ENCODE measurements at places on chromosomes 16 and 17.

DNA sequence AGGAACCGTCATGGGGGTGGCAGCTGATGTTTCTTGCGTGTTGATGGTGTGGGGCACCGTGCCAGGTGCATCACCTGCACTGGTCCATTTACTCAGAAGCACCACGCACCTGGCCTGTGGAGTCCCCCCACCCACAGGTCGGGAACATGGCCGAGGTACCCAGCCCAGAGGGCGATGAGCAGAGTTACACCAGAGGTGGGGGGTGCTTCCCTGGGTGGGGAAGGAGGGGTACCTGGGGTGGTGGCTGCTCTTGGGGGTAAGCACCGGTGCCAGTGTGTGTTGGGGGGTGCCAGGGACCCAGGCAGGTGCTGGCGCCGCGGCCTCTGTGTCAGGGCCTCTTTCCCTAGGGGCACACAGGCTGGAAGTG lies 5.0 kb upstream of the ZNF750 start:
- DNase-seq: no peak

DNA sequence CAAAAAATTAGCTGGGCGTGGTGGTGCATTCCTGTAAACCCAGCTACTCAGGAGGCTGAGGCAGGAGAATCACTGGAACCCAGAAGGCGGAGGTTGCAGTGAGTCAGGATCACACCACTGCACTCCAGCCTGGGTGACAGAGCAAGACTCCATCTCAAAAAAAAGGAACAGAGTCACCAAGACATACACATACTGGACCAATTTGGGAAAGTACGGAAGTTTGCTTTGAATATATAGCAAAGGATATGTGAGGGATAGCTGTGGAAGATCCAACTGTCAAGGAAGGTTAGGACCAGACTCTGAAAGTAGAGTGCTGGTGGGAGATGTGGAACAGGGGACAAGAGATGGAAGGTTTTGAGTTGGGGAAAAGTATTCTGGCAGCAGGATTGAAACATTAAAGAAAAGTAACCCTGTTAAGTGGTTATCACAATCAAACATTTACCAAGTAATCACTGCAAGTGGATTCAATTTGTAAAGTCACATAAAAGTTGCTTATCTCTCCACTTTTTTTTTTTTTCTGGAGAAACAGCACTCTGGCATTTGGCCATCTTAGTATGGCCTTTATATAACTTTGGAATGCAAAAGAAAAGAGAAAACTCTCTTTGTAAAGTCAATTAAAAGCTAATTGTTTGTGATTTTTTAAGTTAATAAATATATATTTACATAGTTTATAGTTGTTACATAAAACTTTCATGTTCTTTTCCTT lies 259.4 kb upstream of the TBX2 start:
- DNase-seq: no peak

- DNase-seq: no peak
These were observed 9.6 kb downstream of the MT1X start for GRCh38 chr16:56691885-56692284.

DNA sequence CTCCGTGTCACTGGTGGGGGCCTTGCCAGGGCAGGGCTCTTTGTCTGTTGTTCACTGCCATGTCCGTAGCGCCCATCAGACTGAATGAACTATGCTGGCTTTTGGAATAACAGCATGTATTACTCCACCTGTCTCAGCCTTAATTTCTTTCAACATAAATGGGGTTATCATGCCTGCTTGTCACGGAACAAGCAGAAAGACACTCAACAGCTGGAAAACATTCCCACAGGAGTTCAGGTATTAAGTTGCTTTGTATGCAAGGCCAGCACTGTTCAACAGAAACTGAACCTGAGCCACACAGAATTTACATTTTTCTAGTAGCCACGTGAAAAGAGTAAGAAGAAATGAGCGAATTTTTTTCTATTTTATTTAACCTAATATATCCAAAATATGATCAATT lies 13.1 kb downstream of the PPL start:
- DNase-seq: no peak

DNA sequence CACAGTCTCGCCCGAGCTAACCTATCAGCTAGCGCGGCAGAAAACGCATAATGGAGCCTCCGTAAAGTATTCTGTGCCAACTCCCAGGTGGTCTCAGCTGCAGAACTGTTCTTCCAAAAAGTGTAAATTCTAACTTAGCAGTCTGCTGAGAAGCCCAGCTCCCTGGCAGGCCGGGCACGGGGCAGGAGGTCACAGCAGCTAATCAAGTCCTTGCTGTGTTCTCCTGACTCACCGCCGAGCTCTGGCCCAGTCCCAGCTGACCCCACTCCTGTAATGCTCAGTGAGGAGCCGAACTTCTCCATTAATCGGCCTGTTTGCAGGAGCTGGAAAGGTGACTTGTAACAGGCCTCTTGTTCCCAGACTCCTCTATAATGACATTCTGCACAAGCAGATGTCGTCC lies 193.3 kb downstream of the IRX3 start:
- no peak for DNase-seq

DNA sequence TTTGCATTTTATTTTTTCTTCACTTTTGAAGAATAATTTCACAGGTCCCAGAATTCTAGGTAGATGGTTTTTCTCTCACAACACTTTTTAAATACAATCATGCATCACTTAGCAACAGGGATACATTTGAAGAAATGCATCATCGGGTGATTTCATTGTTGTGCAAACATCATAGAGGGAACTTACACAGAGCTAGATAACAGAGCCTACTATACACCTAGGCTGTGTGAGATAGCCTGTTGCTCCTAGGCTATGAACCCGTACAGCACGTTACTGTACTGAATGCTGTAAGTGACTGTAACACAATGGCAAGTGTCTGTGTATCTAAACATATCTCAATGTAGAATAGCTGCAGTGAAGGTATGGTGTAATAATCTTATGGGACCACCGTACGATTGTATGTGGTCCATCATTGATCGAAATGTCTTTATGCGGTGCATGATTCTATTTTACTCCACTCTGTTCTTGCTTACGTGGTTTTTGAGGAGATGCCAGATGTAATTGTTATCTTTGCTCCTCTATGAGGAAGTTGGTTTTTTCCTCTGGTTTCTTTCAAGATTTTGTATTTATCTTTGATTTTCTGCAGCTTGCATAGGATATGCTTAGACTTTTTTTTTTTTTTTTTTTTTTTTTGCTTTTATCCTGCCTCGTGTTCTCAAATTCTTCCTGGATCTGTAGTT lies 35.5 kb upstream of the TMEM92 start:
- no peak for DNase-seq

- no peak for DNase-seq
These were observed 5.0 kb downstream of the SEC14L1 start for GRCh38 chr17:77145612-77146245.

- no peak for DNase-seq
These were observed at the start of gene WNT9B for GRCh38 chr17:46851029-46851741. Gene WNT9B, plus strand, starts transcription at chr17:46851583. Its CDS starts 56 bp downstream, at chr17:46851639.

DNA sequence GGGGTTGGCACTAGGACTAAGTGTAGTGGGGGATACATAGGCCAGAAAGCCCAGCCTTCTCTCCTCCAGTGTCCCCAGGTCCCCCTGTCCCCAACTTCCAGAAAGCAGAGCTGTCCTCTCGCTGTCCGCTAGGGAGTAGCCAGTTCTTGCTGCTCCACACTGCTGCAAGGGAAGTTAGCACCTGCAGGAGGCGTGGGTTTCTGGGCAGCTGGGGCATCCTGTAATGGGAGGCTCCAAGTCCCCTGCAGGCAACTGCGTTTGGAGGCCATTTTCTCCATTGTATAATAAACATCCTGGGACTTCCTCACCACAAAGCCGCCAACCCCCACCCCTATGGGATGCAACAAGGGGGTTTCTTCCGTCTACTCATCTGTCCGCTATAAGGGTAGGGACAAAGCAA lies 1.7 kb downstream of the RPRML start:
- no peak for DNase-seq

GRCh38 chr16:13803974-13804373 lies 116.0 kb upstream of the ERCC4 start:
- DNase-seq: no peak

GRCh38 chr17:76076146-76076764 lies 1.7 kb downstream of the GALR2 start:
- no peak for DNase-seq

- no peak for DNase-seq
These were observed 3.7 kb downstream of the GUCY2D start for GRCh38 chr17:8005967-8006730.

GRCh38 chr17:7881276-7882054 lies 7.1 kb upstream of the CHD3 start:
- no peak for DNase-seq

DNA sequence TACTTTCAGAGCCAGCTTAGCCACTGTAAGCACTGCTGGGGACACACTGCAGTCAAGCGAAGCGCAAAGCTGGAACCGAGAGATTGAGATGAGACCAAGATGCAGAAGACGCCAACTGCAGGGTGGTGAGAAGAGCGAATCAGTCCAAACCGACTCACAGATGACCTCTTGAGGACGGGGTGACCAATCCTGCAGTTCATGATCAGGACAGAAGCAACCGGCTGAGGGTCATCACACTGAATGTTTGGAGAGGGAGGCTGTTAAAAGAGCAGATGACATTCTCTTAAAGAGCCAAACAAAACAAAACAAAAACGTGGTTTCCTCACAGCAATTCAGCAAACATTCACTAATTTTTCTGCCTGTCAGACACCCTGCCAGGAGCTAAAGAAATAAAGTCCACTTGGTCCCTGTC lies 8.5 kb downstream of the HASPIN start:
- DNase-seq: no peak

DNA sequence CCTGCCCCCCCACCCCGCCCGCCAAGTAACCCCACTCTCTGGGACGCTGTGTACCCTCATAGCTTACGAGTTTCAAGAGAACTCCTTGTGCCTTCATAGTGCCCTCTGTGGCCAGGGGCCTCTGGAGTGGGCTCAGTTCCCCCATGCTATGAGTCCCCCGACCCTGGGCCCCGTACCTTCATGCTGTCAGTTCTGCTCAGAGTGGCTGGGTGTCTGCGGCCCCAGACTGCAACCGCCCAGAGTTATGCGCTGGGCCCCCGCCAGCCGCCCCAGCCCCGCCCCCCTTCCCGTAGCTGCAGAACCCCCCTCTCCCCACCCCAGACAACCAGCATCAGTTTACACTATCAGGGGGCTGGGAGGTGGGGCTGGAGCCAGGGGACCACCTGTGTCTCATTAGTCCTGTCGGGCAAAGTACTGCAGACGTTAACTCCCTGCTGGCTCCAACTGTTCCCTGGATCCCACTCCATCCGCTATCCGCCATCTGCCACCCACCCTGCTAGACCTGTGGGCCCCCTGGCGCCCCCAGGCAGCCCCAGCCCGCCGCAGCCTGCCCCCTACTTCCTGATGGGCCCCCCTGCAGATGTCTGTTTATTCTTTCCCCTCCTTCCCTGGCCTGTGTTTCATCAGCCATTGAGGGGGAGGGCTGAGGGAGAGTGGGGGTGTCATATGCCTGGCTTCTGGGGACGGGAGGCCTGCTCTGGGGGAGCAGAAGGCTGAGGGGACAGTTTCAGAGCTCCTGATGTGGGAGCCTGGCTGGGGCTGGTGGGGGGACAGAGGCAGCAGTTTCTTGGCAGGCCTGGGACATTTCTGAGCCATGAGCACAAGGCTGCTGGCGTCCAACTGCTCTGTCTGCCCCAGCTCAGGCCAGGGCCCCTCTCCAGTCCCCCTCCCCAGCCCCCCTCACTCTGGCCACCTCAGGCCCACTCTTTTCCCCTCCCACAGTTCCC lies at the start of gene MFAP4:
Gene MFAP4, minus strand, starts transcription at position 217 of the 947 bp plus-strand sequence. Its CDS starts 35 bp downstream, at position 182.
- no peak for DNase-seq

GRCh38 chr17:44416558-44417289 lies 27.3 kb upstream of the ITGA2B start:
- no peak for DNase-seq

DNA sequence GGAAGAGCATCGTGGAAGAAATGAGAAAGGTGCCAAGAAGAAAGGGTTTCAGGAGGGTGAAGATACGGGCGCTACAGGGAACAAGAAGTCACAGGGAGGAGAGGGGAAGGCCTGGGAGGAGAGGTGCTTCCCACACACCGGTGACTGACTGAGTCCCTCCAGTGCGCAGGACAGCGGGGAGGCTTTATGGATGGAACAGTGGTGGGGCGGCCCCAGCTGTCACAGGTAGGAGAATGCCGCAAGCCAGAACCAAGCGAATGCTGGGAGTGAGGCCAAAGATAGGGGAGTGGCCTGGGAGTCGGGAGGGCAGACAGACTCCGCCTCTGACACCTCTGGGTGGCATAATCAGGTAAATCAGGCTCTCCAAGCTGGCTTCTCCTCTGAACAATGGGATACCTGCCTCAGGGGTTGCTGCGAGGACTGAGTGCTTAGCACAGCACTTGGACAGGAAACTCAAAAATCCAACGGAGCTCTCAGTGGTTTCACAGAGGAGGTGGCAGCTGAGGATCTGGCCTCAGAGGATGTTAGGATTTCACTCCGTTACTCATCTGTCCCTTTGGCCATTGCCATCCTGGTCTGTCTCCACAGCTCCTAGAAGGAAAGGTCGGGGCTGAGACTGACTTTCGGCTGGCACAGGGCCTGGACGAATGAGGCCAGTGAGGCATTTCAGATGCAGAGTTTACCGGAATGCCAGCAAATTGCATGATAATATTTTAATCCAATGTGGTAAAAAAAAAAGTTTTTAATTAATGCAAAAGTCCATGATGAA lies 717 bp upstream of the CNP start:
- DNase-seq: peak; percentile 55

DNA sequence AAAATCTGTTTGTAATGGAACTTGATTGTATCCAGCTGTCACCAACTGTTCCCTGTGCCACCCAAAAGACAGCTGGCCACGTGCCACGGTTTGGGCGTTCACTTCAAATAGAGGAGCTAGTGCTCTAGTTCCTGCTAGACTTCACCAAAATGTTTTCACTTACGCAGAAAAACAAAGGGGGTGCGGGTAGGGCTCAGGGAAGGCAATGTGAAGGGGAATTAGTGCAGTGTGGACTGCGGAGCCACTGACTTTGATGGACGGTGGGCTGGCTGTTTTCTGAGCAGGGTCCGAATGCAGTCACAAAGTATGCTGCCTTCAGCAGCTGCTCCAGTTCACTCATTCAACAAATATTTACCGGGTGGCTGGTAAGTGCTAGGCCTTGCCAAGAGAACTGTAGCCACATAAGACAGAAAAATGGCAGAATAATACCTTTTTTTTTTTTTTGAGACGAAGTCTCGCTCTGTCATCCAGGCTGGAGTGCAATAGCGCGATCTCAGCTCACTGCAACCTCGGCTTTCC lies 7.6 kb upstream of the CYTH1 start:
- DNase-seq: no peak

DNA sequence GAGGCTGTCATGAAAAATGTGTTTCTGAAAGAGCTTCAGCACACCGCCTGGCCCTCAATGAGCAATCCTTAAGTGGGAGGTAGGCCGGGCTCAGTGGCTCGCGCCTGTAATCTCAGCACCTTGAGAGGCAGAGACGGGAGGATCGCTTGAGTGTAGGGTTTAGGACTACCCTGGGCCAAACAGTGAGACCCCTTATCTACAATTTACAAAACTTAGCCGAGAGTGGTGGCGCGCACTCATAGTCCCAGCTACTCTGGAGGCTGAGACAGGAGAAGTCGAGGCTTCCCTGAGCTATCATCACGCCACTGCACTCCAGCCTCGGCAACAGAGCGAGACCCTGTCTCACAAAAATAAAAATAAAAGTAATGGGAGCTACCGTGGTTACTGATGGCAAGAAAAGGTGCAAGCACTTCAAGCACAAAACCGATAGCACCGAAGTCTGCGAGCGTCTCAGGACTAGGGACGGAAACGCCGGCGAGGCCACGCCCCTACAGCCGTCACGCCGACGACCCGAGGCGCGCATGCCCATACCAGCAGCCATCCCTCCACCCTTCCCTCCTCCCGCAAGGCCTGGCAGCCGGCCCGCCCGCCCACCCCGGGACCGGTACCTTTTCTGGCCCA lies 607 bp downstream of the THUMPD1 start:
- DNase-seq: peak; percentile 84

Data from stimulated activated CD8-positive, alpha-beta memory T cell treated with anti-CD3 and anti-CD28 coated beads, Interleukin-2, amount 100 ng/mL, for 48 hours (primary cell).